Stomach (tissue), 19 donors: ENCODE measurements at places on chromosomes 11 and 22.
A peak's percentile ranks its signal among the peaks of the same experiment; 100 is the strongest.

- DNase-seq, result no peak
These were observed 1024.3 kb downstream of the BRD1 start for GRCh38 chr22:48803171-48803947.

- DNase-seq, result no peak
These were observed 18.1 kb downstream of the TSPAN32 start for GRCh38 chr11:2319791-2320472.

DNA sequence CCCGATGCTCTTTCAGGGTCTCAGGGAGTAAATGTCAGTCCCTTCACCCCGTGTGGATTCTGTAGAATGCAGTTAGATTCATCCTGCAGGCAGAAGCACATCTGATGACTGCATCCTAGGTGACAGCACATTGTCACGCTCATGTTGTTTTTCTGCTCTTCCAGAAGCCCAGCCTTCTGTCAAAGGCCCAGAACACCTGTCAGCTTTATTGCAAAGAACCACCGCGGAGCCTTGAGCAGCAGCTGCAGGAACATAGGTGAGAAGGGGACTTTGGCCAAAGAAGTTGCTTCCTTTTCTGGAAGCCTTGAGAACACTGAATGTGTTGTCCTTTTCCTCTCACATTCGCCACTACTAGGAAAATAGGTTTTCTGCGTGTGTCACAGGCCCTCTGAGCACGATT is 43.7 kb downstream of the PPP2R1B start:
- DNase-seq, result no peak

- no peak for DNase-seq
These were observed 1.3 kb downstream of the CLMP start for GRCh38 chr11:123193742-123194141.

DNA sequence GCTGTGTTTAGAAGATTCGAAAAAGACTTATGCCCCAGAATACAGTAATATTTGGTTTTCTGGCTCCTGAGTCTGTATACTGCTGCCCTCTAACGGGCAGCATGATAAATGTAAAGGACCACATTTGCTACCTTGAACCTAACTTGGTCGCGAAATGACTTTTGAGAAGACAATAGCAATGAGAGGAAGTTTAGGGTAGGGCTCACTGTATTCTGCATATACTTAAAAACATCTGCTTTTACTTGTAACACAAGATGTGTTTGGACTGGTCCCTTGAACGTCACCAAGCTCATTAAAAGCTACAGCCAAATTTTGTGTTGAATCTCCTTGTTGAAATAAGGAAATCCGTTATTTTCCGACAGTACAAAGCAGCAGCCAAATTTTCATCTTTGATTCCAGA is 309.1 kb downstream of the SWAP70 start:
- DNase-seq, result no peak

- DNase-seq, result no peak
These were observed 5.4 kb downstream of the MUS81 start for GRCh38 chr11:65865550-65866172.

DNA sequence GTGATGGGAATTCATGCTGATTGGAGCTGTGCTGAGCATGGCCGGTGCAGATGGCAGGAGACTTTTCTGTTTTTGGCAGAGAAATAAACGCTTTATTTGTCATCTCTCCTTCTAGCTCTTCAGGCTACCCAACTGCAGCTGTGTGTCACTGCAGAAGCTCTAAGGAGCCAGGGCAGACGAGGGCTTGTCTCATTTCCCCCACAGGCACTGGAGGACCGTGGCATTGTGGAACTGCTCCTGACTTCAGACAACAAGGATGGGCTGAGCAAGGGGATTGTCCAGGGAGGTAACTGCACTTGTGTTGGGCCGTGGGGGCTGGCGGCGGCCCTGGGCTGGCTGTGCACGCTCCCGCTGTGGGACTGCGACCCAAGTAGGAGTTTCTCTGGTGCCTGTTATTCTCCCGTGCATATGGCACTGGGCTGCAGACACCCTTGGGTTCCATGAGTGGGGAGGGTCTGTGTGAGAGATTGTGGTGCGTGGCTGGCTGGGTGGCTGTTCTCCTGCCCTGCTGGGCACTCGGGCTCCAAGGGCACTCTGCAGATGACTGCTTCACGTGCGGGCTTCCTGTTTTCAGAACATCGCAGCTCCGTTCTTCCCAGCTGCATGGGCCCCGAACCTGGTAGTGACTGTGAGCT is 27.2 kb downstream of the GLB1L2 start:
- DNase-seq, result no peak

DNA sequence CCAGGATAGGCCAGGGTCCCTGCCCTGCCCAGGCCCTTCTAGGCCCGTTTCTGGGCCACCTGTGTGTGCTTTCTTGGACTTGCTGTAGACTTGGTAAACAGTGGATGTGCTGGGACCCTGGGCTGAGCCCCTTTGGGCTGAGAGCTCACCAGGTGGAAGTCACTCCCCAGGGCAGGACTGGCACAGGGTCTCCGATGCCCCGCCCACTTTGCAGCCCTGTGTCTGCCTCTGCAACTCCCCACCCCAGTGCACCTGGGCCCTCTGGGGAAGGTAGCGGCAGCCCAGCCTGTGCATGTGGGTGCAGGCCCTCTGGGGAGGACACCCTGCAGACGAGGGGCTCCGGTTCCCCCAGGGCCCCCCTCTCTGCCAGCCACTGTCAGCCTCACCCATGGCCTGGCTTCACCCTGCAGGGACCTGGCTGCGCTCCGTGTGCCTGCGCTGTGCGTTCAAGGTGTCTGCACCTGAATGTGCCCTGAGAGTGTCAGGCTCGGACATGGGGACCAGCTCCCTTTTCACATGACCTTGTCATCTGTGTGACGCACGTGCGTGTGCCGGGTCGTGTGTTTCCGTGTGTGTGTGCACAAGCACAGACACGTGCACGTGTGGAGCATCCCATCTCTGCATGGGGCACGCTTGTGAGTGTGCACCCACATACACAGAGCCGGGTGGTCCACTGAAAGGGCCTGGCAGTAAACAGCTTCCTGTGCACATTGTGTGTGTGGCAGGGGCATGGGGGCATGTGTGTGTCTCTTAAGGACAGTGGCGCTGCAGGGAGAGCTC is 118.5 kb downstream of the KCNQ1OT1 start:
- peak; percentile 19 for DNase-seq

DNA sequence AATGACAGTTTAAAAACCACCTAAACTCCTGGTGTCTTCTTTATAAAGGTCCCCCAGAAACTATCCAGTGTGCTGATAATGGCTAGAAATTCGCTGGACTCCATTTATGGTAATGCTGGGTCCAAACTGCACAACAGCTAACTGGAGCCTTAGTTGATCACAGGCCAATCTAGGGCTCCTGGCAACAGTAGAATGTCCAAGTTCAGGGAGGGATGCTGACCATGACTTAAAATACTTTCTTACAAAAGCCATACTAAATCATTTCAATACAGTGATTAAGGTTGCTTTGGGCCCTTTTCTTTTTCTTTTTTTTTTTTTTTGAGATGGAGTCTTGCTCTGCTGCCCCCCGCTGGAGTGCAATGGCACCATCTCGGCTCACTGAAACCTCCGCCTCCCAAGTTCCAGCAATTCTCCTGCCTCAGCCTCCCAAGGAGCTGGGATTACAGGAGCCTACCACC is 14.5 kb upstream of the GAB2 start:
- no peak for DNase-seq
